ENCODE measurements at places on chromosomes 3 and 15.

DNA sequence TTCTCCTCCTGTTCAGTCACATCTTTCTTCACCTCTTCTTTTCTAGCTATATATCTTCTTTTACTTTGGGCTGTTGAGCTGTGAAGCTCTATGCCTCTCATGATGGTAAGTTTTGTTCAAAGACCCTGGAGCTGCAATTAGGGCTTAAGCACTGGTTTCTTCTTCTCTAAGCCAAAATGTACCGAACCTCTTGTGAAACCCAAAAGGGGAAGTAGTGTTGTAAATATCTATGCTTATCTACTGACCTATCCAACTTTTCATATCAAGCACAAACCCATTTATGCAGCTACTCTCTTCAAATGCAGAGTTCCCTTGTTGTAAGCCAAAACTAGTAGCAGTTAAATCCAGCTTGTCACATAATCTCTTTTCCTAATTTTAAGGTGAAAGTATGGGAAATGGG is 123.6 kb upstream of the CD96 start:
- DNase-seq = no peak

DNA sequence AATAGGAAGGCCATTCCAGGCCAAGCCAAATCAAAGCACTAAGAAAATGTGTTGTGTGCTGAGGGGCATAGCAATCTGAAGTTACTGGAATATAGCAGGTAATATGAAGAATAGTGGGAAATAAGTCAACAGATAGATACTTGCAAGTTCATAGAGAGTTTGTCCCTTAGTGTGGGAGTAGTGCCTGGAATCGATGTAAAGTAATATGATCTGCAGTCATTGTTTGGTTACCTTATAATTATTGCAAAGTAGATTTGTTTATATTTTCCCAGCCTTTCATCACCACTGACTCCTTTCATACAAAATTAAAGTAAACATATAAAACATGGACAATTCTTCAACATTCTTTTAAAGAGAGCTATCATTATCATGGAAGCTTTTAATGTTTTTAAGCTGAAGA is 420.9 kb upstream of the NECTIN3 start:
- no peak for DNase-seq

DNA sequence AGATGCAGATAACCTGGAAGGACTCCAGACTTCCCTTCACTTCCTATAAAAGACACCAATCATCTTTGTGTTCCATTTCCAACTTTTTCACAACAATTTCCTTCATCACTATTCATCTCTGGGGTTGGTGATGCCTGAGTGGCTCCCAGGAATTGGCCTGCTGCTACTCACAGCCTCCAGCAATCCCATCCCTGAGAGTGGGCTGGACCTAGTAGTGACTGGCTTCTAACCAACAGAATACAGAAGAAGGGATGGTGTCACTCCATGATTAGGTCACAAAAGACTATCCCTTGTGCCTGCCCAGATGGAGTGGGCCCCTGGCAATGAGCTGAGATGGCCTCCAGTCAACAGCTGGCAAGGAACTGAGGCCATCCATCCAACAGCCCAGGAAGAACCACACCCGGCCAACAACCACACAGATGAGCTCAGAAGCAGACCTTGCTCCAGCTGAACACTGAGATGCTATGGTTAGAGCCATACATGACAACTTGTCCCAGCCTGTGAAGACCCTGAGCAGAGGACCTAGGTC is 20.9 kb downstream of the OCA2 start:
- no peak for DNase-seq

DNA sequence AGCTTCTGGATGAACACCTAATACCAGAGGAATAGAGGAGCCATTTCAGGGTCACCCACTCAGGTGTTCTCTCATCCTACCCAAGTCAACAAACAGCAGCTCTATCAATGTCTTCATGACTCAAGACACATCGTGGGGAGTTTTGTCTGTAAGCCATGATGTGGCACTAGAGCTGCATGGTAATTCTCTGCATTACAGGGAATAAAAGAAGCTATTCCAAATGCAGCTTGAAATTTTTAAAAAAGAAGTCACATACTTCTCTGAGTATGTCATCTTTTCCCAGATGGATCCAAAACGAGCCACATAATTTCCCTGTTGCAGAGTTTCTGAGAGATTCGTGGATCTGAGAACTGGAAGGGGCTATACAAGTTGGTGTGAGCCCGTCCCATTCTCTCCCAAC is 6.1 kb upstream of the THSD4 start:
- DNase-seq = no peak

- no peak for DNase-seq
These were observed 38.0 kb downstream of the BBS4 start for GRCh38 chr15:72724028-72724427.

GRCh38 chr15:76393614-76394013 is 57.0 kb downstream of the ISL2 start:
- DNase-seq = no peak

DNA sequence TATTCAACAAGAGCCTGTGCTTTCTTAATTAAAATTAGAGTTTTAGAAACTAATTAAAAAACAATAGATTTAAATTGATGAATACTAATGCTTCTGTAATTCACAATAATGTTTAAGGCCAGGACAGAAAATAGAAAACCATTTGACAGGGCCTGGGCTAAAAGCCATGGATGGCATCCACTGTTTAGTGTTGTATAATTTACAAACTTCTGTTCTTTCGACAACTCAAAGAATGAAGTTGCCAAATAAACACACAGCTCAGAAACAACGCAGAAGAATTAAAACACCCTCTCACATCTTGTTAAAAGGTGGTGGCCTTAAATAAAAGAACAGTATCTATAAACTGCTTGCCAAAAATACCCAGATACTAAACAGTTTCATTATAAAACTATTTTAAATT is 347.5 kb downstream of the MECOM start:
- DNase-seq = no peak

GRCh38 chr15:27686369-27686768 is 412.7 kb downstream of the OCA2 start:
- no peak for DNase-seq

DNA sequence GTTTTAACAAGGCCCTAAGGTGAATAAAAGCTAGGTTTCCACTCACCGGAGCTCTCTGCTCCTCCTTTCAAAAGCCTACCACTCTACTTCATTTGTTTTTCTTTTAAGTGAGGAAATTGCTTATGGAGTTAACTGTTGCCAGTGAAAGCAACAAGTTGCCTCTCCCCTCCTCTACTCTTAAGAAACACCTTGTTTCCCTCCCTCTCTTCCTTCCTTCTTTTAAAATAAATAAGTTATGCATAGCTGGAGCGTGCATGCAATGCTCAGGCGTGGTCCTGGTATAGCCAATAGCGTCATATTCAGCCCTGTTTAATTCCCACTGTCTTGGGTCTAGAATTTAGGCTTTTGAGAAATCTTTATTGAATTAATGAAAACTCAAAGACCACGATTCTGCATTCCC is 101.1 kb upstream of the IGF1R start:
- no peak for DNase-seq

DNA sequence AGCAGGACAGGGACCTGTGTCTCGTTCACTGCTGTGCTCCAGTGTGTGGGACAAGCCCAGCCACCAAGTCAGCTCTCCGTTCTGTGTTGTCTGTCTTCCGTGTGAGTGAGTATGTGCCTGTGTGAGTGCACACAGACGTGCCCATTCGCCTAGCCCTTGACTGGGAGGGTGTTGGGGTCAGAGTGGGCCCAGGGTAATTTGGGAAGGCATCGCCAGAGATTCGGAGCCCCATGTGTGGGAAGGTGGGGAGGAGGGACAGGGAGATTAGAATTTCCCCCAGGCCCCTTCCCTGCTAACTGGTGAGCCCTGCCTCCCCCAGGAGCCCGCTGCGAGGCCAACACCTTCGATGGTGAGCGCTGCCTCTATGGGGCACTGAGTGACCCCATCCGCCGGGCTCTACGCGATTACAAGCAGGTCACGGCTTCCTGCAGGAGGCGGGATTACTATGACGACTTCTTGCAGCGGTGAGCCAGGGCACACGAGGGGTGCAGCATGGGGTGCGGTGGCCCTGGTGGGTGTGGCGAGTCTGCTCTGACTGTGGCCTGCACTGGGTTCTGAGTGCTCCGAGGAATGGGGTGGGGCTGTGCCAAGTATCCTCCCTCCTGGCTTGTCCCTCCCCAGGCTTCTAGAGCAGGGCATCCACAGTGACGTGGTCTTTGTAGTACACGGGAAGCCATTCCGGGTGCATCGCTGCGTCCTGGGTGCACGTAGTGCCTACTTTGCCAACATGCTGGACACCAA is 3.1 kb downstream of the ABTB1 start:
- DNase-seq = no peak

- DNase-seq = no peak
These were observed 3.1 kb downstream of the RPSA start for GRCh38 chr3:39409514-39410136.

DNA sequence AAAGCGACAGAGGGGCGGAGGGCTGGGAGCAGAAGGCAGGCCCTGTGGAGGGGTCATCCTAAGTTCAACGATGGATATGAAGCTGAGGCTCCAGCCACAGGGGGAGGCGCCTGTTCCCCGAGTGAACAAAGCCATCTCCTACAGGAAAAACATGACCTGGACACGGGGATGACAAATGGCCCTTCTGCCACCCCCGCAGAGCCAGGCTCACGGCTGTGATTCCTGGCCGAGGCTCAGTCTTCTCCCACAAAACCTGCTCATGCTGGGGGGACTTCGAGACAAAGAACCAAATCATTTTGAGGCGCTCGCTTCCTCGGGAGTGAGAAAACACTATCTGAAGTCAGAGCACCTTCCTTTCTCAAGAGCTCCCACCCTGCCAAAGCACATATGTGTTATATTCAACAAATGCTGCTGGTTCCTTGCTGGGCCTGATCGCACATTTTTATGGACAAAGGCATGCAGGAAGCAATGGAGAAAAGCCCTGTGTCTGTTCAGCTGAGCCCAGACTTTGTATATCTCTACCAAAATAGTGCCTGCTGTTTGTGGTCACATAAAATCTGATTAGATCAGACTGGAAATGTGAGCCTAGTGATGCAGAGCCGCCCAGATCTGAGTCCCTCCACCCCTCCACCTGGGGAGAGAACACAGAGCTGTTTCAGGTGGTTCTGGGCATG is 5.6 kb downstream of the RBP1 start:
- no peak for DNase-seq

GRCh38 chr3:70386846-70387245 is 74.4 kb upstream of the MDFIC2 start:
- DNase-seq = no peak

- DNase-seq = no peak
These were observed 25.2 kb downstream of the ITGB5 start for GRCh38 chr3:124862006-124862405.

DNA sequence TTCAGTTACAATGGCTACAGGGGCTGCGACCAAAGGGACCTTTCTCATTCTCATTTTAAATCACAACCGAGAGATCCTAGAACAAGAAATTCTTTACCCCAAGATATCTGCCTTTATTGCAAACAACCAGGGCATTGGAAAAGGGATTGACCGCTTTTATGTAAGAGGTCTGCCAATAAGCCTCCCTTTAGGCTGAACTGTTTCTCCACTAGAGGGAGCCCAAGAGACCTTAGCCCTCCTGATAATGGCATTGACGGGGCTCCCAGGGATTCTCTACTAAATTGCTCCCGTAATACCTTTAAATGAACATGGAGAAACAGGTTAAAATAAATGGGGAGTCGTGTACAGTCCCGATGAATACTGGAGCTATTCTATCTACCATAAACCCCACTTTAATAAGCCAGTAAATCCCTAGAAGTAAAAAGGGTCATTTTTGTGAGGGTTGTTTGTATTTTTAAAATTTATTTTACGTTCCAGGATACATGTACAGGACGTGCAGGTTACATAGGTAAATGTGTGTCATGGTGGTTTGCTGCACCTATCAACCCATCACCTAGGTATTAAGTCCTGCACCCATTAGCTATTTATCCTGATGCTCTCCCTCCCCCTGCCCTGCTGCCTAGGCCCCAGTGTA is 7.5 kb upstream of the IGSF10 start:
- no peak for DNase-seq

GRCh38 chr3:163328680-163329079 is 1749.6 kb downstream of the SI start:
- DNase-seq = no peak

DNA sequence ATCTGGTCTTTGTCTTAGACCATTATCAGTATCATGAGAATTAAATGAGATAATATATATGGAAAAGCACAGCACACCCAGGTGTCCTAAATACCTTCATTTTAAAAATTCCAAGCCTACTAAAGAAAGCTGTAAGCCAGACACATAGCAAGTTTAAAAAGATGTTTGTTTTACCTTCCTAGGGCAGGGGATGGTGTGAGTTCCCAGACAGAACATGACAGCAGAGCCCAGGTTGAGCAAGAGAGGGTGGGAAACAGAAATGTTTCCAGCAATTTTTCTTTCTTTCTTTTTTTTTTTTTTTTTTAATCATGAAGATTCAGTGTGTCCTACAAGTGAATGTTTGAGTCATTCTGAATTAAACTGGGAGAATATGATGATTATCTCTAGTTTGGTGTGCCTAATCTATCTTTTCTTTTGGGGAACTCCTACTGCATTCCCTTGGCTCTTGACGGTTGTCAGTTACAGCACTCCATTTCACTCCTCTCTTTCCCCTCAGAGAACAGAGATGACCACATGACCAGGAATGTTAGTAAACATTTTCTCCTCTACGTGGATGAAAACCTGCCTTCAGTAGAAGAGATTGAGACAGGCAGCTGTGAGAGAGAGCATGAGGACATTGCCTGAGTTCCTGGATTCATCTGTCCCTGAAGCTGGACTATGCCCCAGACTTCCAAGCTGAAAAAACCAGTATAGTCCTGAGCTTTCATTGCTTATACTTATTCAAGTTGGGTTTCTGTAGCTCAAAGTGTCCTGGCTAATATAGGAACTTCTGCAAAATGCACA is 54.5 kb upstream of the ARL14 start:
- no peak for DNase-seq

- no peak for DNase-seq
These were observed 821.6 kb downstream of the TUSC7 start for GRCh38 chr3:117531078-117531767.

- DNase-seq = no peak
These were observed 283.1 kb upstream of the STAC start for GRCh38 chr3:36097209-36097608.

DNA sequence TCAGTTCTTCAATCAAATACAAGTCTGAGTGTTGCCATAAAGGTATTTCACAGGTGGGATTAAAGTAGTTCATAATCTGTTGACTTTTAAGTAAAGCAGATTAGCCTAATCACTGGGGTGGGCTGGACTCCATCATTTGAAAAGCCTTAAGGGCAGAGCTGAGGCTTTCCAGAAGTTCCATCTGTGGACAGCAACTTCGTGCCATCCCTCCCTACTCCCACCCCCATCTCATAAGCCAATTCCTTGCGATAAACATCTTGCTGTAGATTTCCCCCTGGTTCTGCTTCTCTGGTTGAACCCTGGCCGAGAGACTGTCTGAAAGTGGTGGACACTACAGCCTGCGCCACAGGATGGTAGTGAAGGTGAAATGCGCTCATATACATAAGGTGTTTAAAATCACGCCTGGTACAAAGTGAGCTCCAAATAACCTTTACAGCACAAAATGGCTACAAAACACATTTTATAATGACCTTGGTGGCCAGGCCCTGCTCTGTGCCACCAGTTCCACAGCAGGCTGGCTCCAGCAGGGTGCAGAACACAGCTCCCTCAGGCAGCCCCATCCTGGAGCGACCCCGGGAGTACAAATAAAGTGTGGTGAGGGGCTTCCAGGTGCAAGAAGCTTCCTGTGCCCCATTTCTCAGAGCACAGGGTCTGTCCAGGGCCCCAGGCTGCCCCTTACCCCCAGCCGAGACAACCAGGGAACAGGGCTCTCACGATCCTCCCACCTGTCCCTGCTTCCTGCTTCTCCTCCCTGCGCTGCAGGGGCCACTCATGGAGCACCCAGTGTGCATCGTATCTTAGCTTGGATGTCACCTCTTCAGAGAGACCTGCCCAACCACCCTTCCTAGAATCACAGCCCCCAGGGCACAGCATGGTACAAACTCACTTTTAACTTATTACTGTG is 25.8 kb upstream of the GATA2 start:
- DNase-seq = no peak
